Ascending aorta (tissue), 2 donors: ENCODE measurements at places on chromosomes 2 and 18.

DNA sequence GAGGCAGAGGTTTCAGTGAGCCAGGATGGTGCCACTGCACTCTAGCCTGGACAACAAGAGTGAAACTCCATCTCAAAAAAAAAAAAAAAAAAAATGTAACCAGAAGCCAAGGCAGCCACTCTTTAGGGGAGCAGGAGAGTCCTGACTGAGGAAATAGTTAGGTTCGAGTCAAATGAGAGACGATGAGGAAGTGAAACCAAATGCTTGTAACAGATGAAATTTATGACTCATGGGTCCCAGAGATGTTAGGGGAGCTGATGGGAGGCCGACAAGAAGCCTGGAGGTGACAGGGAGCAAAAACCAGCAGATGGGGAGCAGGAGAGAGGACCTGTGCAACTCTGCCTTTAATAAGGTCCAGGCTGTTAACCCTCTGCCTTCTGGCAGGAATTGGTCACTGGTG is 756.1 kb upstream of the DDX18 start:
- DNase-seq: no peak

GRCh38 chr18:62717169-62717924 is 2.0 kb downstream of the PHLPP1 start:
- DNase-seq: no peak

GRCh38 chr2:202140522-202141252 is 67.6 kb downstream of the KIAA2012 start:
- no peak for DNase-seq

DNA sequence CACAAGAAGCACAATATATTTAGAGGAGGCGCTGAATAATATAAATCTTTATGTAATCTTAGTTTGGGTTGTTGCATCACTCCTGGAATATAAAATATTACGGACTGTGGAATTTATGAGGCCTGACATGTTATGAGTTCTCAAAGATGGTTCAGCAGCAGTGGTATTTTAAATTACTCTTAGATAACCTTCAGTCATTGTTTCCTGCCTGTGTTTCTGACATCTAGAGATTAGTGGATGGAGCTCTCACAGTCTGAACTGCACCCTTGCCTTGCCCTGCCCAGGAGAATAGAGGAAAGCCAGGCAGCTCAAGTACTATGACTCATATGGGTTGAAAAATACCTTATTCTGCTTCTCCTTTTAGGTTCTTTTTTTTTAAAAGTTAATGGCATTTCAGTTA is 70.0 kb downstream of the ACSL3 start:
- DNase-seq: no peak

- peak; percentile 79 for DNase-seq
Observed at GRCh38 chr2:102048465-102048864, 56.7 kb downstream of the IL1R2 start.

DNA sequence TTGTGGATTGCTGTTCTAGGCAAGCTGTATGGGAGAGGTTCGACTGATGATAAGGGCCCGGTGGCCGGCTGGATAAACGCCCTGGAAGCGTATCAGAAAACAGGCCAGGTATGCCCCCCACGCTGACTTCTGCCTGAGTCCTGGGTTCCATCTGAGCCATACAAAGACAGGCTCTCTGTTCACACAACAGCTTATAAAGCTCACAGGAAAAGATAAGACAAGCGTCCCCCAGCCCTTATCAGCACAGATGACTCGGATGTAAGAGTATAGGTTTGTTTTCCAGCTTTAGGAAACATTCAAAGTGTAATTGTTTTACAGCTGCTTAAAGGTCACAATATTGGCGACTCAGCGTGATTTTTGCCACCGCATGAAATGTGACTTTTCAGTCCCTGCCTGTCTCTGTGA is 12.7 kb downstream of the CNDP2 start:
- DNase-seq: peak; percentile 39

DNA sequence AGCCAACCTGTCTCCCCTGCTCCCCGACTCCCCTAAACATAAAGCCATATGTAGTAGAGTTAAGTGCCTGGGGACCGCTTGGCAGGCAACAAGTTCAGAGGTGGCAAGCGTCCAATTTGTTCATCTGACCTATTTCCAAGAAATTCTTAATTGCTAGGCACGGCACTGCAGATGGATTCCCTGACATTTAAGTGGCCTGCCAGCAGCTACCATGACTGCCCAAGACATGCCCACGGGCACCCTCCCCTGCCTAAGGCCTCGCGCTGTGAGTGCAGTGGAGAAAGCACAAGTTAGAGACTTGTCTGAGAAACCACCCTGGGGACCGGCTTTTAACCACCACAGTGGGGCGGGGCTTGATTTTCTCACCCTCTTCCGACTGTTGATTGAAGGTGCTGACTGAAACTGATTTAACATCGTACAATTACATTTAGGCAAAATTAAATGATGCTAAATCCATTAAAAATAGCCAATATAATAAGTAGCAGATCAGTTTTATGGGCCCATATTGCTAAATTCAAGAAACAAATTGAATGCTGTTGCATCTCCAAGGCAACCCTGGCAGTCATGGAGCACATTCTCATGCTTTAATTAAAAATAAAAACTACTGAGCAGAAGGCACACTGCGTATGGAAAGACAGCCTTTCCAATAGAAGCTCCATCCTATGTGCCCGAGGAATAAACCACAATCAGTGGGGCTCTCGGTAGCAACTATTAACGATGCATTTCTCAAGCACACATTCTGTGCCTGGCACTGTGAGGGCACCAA is 163.6 kb upstream of the ACAA2 start:
- DNase-seq: no peak

GRCh38 chr2:85921659-85922058 is 32.9 kb upstream of the ST3GAL5 start:
- no peak for DNase-seq

GRCh38 chr2:216205486-216205885 is 96.3 kb downstream of the XRCC5 start:
- no peak for DNase-seq

- no peak for DNase-seq
Observed at GRCh38 chr2:239201884-239202283, 198.9 kb downstream of the HDAC4 start.

GRCh38 chr2:126657636-126658318 is 1.8 kb downstream of the GYPC start:
- peak; percentile 95 for DNase-seq

GRCh38 chr2:535222-535621 is 142.0 kb downstream of the TMEM18 start:
- no peak for DNase-seq

DNA sequence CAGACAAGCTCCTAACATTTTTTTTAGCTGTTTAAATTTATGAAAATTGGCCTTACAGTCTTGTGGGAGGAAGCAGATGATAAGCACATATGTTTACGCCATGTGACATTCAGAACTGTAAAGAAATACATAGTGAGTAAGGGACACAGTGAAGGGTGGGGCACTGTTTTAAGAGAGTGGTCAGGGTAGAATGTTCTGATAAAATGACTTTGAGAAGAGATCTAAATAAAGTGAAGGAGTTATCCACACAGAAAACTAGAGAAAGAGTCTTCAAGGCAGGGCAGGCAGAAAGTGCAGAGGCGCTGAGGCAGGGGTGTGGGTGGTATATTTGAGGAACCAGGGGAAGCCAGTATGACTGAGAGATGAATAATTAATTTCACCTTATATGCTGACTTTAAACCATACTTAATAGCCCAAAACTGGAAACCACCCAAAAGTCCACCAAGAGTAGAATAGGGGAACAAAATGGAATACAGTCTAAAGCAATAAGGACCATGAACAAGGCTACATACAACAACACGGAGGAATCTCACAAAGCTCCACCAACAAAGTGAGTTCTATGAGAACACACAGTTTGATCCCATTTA is 8.6 kb downstream of the MREG start:
- DNase-seq: no peak

DNA sequence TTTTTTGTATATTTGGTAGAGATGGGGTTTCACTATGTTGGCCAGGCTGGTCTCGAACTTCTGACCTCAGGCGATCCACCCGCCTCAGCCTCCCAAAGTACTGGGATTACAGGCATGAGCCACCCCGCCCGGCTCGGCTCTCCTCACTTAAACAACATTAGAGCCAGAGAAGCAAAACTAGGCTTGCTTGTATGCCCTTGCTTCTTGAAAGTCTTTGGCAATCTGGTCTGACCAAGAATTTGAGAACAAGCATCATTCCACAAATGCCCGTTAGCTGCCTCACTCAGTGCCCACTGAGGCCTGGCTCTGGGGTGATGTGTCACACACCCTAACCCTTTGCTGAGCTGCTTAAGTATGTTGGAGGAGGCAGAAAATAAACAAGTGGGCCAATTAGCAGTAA is 33.5 kb downstream of the SOWAHC start:
- peak; percentile 16 for DNase-seq

DNA sequence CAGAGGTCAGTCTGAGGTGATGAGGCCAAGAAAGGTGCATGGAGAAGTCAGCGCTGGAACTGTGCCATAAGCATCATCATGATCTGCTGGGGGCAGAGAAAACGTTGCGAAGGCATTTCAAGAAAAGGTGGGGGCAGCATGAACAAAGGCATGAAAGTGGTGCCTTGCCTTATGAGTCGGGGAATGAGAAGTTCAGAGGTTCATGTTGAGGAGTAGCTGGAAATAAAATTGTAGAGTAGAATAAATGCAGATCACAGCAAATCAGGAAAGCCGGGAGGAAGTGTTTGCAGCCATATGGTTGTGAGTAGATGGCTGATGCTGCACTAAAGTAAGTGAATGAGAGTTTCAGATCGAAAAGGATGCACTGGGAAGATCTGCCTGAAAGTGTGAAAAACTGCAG is 72.1 kb upstream of the ARL5A start:
- no peak for DNase-seq

GRCh38 chr18:22700920-22701319 is 232.2 kb upstream of the RBBP8 start:
- no peak for DNase-seq

GRCh38 chr2:219452361-219453317 is 18.0 kb downstream of the SPEG start:
- peak; percentile 98 for DNase-seq

- DNase-seq: no peak
Observed at GRCh38 chr2:162768656-162769055, 69.9 kb downstream of the KCNH7 start.

DNA sequence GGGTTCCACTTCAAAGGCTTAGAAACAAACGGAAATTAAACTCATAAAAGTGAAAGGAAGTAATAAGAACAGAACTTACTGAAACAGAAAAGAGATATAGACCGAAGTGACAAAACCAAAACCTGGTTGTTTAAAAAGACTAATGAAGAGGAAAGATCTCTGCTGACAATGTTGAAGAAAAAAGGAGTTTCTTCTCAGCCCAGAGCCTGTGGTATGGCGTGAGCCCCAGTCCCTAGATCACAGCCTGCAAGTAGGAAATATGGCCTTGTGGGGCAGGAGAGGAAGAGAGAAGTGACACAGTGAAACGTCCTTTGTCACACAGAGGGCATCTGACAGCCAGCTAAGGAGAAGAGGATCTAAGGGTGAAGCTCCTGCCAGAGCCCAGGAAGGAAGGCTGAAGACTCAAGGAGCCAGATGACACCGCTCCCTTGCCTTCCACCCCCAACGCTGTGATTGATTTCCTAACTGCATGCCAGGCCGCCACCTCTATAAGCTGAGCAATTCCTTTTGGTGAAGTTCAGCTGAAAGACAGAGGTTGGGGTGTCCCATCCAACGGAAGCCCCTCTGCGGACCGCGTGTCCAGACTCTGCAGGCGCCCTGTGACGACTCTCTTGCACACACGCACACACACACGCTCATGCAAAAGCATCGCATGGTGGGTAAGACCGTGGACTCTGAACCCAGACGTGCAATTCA is 141.1 kb downstream of the HDAC4 start:
- DNase-seq: no peak

- DNase-seq: no peak
Observed at GRCh38 chr2:12702168-12703121, 14.3 kb upstream of the TRIB2 start.

DNA sequence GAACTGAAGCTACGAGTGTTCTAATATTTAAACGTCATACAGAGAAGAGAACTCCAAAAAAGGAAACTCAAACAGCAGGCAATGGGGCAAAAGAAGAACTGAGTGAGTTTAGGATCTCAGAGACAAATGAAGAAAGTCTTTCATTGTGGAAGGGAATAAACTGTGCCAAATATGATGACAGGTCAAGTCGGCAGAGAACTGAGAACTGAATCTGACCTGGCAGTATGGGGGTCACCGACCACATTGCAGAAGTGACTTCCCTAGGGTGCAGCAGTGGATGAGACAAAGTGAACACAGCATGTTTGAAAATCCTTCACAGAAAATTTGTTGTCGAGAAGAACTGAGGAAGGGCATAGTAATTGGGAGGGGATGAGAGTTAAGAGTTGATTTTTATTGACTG is 55.9 kb downstream of the TTC21B start:
- no peak for DNase-seq

GRCh38 chr2:46963210-46963609 is 47.6 kb upstream of the MCFD2 start:
- no peak for DNase-seq

- DNase-seq: no peak
Observed at GRCh38 chr18:3511980-3512379, 62.0 kb downstream of the TGIF1 start.

DNA sequence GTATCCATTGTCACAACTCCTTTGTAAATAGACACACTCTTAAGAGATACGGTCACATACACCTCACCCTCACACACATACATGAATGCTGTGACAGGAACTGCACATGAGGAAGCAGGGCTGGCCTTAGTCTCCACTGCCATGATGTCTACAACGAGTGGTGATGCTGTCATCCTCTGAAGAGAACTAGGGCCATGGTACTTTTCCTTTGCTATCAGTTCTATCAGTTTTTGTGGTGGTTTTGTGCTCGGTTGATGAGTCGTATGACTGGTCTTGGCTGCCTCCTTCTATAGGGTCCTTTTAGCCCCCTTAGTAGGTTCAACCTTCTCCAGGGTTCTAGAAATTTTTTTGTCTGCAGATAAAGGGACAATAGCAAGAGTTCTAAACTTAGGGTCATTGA is 66.0 kb downstream of the MYO3B start:
- DNase-seq: no peak

GRCh38 chr2:120892967-120893667 is 157.4 kb downstream of the GLI2 start:
- no peak for DNase-seq

DNA sequence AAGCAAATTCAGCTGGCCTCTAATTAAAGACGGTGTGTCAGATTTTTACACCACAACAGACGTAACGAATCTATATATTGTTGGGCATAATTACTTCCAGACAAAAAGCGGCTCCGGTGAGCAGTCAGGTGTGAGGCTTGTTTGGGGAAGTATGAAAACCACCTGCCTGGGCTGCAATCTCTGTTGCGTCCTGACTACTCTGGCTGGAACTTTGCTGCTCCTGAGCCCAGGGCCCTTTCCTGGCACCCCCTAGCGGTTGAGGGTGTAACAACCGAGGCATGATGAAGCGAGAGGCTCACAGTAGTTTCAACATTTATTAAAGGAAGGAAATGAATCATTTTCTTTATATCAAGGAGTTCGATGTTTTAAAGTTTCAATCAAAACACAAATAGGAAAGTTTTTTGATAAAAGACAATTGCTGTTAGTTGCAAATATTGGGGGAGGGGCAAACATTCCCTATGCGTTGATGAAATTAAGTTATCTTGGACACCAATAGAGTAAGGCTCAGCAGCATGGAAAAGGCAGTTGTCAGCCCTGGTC is 10.6 kb upstream of the ITGB6 start:
- no peak for DNase-seq

- no peak for DNase-seq
Observed at GRCh38 chr2:176039375-176039774, 37.3 kb upstream of the LNPK start.

- no peak for DNase-seq
Observed at GRCh38 chr2:38748943-38749804, 2.0 kb downstream of the SRSF7 start.
